Esophagus squamous epithelium (tissue), 5 donors: ENCODE measurements at places on chromosomes 1 and 21.

GRCh38 chr1:13830170-13830569 is 130.2 kb downstream of the PRDM2 start:
- no peak for DNase-seq

DNA sequence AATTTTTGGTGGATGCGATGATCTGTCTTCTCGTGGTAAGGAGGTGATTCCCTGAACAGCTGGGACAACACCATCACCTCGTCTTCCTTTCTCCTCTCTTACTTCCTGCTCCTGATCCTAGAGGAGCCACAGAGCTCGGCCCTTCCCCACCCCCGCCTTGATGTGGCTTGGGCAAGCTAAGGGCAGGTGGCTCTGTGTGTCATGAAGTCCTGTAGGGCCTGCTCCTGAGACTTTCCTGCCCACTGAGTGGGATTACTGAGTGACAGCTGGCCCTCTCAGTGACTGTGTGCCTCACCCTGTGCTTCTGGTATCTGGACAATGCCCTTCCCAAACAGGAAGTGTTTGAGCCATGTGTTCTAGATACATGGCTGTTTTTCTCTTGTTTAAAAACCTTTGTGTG is 153.0 kb downstream of the KCNJ6 start:
- DNase-seq, result no peak

GRCh38 chr1:74571891-74572290 is 59.5 kb upstream of the LRRC53 start:
- no peak for DNase-seq

DNA sequence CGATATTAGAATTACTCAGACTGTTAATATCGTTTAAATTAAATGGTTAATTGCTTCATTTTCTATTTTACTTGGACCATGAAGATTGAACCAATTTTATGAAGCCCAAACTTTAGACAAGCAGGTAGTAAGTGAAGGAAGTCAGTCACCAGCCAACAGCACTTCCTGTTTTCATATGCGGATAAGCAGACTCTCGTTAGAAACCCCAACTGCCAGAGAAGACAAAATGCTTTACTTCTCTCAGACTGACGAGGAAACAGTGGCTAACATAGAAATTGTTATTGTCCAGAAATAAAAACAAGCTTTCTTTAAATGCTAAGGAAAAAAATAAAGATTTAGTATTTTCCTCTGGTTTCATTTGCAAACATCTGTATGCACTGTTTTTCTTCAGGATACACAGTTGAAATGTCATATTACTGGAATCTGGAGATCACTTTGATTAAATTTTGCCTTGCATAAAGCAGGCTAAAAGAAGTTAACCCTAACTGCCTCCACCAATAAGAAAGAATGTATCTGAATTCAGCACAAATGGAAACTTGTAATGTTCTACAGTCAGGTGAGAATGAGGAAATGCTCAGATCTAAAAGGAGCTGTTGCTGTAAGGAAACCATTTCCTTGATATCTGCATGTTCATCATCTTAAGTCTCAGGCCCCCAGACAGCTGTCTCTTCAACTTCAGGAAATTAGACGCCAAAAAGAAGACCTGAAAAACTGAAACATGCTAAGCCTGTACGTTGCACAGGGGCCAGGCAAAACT is 129.8 kb upstream of the SAMSN1 start:
- DNase-seq, result no peak

- no peak for DNase-seq
Observed at GRCh38 chr1:10866321-10867093, 70.1 kb upstream of the CASZ1 start.

DNA sequence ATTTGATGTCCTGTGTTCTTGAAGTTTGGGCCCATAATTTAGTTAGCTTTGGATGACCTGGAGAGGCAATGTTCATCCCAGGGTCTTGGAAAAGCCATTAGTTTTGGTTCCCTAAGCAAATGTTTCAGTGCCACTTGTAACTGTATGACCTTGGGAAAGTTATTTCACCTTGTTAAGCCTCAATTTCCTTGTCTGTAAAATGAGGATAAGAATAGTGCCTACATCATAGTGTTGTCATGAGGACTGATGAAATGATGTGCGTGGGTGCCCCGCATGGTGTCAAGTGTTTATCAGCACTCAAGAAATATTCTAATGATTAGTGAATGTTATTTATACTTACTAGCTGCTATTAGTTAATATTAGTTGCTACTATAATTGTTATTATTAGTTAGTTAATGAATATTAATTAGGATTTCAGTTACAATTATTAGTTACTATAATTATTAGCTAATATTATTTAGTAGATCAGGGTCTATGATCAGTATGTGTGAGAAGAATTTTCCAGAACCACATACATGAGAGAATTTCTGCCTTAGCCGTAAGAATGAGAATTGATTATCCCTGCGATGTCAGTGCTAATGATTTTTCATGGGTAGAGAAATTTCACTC is 1.9 kb downstream of the SH3BGR start:
- no peak for DNase-seq
